ENCODE measurements at places on chromosomes 3 and 15.
A peak's percentile ranks its signal among the peaks of the same experiment; 100 is the strongest.

- DNase-seq = no peak
These were observed 154.8 kb downstream of the TMEM108 start for GRCh38 chr3:133192967-133193366.

DNA sequence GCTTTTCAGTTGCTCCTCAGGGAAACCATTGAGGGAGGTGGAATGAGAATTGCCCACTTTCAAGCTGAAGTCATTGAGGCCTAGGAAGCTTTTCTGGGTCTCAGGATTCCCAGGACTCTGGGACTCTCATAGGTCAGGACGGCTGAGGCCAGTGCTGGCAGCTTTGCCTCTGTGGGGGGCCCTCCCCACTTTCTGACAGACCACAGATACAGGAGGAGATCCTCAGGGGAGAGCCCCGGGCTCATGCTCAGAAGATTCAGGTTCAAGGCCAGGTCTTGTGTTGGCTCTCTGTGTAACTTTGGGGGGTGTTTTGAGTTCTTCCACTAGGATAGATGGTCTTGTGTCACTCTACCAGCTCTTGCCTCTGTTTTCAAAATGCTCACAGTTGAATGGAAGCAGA, 50.0 kb downstream of the SMAD6 start:
- no peak for DNase-seq

DNA sequence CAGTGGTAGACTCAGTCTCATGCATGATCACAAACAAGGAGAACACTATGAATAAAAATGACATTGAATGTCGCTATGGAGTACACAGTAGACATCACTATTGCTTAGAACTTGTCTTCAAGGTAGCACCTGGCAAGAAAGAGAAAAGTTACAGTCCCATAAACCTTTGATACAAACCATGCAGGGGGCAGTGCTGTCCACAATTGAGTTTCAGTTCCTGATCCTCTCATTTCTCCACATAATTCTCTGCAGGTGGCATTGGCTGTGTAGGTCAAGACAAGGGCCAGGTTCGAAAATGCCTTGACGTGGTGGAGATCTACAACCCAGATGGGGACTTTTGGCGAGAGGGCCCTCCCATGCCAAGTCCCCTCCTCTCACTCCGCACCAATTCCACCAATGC, 47.9 kb downstream of the KBTBD12 start:
- DNase-seq = no peak

DNA sequence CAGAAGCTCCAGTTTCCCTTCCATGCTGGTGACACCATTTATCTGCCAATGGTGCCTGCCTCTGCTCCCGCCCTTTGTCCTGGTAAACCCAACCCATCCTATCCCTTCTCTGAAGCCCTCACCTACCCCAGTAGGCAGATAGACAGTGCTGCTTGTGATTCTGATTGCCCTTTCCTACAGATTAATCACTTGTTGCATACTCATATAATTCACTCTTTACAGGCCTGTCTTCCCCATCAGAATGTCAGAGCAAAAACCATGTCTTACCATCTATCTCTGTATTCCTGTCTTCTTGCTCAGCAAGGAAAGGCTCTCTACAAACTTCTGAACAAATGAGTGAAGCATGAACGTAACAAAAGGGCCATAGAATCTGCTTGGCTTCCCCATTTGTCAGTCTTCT, 47.9 kb downstream of the MRPS25 start:
- no peak for DNase-seq

- DNase-seq = no peak
These were observed 66.2 kb downstream of the SSR3 start for GRCh38 chr3:156488767-156489166.

DNA sequence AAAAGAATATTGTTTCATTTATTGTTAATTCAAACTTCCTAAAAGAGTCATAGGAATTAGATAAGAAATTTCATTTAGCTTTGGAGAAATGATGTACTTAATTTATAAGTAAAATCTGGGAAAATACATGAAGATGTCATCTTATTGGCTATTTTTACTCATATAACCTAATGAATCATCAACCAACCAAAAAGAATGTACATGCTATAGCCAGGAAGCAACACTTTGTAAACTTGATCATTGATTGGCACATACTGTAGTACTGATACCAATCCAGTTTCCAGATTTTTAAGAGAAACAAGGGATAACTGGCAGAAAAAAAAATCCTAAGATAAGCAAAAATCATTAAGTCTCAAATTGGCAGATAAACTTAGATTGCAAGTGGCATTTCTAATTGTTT, 207.9 kb upstream of the CDIN1 start:
- no peak for DNase-seq

GRCh38 chr3:134314588-134315285, 59.5 kb downstream of the AMOTL2 start:
- no peak for DNase-seq

DNA sequence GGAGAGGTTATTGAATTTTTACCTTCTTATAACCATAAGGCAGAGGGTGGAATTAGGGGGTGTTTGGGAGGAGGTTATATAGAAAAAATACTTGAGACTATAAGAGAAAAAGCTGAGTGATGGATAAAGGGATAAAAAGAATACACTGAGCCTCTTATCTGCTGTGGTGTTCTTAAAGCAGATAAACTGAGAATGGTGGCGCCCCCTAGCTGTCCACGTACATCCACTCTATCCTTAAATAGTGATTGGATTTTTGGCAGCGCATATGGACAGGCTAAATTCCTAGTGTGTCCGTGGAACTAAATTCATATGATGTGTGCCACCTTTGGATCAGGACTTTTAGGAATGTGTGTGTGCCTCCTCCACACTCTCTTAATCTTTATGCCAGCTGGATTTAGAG, 121.1 kb downstream of the OXSM start:
- DNase-seq = peak; percentile 13

- DNase-seq = no peak
These were observed 120.1 kb upstream of the DPH6 start for GRCh38 chr15:35665896-35666536.

DNA sequence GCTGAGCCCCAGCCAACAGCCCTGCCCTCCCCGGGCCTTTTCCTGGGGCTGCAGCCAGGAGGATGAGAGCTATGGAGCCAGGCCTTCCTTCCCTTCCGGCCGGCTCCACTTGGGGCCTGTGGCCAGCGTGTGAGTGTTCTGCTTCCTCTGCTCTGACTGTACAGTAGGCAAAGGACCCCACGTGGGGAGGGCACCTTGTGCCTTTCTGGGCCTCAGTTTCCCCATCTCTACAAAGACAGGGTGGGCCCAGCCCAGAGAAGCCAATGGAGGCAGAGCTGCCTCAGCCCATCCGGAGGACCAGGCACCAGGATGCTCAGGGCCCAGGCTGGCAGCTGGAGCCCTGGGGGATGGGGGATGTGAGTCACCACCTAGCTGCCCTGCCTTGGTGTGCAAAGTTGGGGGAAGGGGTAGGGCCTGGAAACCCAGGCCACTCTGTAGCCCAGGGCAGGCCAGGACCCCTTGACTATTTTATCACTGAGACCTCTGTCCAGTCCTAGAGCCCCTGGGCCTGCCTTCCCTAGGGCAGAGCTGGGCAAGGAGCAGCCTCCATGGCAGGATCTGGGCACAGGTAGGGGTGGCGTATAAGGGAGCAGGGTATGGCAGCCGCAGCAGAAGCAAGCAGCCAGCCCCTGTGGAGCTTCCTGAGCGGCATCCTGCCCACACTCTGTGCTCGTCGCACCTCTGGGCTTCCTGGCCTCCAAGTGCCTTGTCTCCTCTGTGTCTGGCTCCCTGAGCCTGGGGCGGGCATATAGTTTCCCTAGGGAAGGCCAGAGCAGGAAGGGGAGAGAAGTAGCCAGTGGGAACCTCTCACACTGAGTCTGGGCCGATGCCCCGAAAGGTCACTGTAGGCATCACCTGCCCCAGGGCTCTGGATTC, 1.8 kb downstream of the PSTPIP1 start:
- no peak for DNase-seq

- no peak for DNase-seq
These were observed 5.9 kb downstream of the FLNB start for GRCh38 chr3:58013973-58014649.

DNA sequence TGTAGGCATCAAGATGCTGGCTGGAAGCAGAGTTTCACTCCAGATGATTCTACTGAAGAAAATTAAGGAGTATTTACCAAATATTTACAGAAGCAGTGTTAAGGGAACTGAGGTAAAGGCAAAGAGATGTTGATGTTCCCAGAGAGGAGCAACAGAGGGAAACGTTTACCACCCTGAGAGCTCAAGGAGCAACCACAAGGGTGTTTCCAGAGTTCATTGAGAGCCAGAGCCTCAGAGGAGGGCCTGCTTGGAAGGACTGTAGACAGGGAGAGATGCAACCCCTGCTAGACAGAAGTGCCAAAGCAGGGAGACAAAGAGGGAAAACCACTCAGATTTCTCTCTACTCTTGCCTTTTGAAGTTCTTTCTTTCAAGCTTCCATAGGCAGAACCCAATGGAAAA, 474.5 kb downstream of the RBMS3 start:
- no peak for DNase-seq

- no peak for DNase-seq
These were observed 68.8 kb downstream of the APBA2 start for GRCh38 chr15:28954466-28955159.

DNA sequence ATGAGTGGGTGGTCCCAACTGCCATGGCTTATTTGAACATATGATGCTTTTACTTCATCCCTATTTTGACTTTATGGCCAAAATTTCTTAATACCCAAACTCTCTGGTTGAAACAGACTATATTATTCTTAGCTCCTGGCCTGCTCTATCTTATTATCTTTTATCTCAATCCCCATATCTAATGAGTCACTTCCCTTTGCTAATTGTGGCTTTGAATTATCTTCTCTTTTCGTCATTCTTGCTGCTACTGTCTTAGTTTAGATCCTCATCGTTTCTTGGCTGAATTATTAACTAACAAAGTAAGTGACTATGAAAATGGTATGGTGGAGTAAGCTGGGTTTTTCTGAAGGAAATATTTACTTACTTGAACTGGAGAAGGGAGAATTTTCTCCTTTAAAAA, 28.2 kb upstream of the DNAJC19 start:
- DNase-seq = no peak

- DNase-seq = no peak
These were observed 6.7 kb downstream of the EPHA3 start for GRCh38 chr3:89113893-89114840.

DNA sequence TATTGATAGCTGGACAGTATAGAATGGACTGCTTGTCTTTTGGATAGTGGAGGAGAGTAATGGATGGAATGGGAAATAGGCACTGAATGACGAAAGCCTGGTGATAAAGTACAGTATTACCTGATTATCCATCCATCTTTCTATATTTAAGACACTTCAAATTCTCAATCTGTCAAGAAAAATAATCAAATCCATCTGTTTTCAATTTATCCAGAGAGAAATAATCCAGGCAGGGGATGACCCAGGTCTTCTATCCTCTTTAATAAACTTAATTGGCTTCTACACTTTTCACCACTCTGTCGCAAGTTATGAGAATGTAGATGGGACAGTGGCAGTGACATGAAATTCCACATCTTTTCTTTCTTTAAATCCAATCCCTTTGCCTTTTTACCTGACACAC, 420.3 kb upstream of the PDZRN3 start:
- no peak for DNase-seq

DNA sequence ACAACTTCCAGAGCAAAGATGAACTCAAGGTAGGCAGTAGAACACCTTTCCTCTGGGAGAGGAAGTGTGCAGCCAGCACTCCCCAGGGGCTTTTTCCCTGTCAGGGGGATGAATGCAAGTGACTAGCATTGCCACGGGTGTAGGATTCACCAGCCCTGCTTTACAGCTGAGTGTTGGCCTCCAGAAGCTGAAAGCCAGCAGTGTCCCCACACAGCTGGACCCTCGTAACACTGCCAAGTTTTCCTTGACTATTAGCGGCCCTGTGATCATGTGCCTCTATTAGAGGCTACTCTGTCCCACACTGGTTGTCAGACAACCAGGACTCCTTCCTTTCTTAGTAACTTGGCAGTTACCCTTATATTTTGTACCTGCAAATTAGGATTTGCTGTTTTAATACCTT, 104.9 kb upstream of the MANF start:
- no peak for DNase-seq

- DNase-seq = no peak
These were observed 393.3 kb downstream of the GRM7 start for GRCh38 chr3:7254251-7254650.

- no peak for DNase-seq
These were observed 13.2 kb downstream of the FAM162A start for GRCh38 chr3:122397201-122397600.

DNA sequence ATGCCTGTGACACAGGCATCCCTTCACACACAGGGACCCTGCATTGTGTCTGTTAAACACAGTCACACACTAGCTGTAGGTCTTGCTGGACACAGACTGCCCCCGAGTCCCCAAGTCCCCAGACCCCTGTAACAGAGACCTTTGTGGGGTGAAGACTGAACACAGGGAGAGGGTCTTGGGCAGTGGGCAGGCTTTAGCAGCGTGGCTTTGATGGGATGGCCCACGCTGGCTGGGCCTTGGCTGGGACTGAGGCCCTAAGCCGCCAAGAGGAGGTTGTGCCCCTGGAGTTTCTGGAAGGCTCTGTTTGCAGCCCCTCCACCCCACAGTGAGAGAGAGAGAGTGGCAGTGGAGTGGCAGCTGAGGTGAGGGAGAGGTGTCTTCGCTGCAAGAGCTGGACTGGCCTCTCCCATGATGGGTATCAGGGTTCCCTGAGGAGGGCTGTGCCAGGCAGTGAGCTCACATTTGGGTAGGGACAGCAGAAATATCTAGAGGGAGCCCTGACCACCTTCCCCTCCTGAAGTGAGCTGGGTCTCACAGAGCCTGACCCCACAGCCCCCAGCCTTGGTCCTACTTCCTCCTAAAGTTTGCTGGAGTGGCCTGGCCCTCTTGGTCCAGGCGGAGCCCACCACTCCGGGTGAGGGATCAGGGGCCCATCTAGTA, 635 bp upstream of the VILL start:
- DNase-seq = no peak

DNA sequence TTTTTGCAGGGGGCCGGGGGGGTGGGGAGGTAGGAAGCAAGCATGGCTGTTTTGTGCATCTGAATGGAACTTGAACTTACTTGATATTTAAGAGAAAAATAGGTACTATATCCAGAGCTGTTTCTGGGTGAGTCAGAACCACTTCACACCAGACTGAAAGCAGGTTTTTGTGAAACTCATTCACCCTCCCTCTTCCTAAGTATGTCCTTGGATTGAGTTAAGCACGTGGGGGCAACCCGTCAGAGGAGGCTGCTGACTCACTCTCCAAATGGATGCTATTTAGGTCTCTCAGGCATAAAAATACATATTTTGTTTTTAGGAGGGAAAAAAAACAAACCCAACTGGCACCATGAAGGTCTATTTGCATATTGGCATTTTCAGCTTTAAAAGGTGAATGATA, 270.3 kb downstream of the RYR3 start:
- DNase-seq = no peak

Data from activated naive CD4-positive, alpha-beta T cell (primary cell).